HL-60 (cell line): ENCODE measurements at places on chromosomes 3 and 15.

- no peak for DNase-seq
Measured at GRCh38 chr3:31370681-31371080, 162.0 kb upstream of the STT3B start.

- DNase-seq: peak; percentile 68
Measured at GRCh38 chr15:75200765-75201615, 692 bp upstream of the C15orf39 start.

DNA sequence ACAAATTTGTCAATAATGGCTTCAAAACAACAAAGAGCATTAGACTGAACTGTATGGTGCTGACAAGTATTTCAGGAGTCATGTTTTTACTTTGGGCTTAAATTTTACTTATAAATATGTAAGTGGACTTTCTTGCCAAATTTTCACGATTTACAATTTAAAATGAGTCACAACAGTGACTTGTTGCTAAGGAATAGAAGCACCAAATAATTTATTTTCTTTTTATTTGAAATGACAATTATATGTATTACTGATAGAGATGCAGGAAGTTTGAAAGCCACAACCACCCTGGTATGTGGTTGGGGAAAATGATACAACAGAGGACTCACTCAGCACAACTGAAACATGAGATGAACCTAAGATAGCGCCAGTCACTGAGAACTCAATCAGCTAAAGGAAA lies 90.3 kb downstream of the FMN1 start:
- DNase-seq: no peak

DNA sequence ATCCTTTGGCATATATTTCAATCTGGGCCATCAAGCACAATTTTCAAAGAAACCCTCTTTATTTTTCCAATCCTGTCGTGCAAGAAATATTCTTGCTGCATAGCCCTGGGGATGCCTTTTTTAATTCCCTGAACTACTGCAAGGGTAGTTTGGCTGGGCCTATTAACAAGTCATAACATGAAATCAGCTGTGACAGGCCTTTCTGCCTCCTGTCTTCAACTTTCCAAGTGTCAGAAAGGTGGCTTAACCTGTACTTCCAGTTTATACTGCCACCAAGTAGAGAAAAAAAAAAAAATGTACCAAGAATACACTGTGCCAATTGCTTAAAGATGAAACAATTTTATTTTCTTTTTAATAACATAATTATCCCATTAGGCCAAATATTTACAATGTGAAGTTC lies 32.4 kb upstream of the SPPL2A start:
- no peak for DNase-seq

DNA sequence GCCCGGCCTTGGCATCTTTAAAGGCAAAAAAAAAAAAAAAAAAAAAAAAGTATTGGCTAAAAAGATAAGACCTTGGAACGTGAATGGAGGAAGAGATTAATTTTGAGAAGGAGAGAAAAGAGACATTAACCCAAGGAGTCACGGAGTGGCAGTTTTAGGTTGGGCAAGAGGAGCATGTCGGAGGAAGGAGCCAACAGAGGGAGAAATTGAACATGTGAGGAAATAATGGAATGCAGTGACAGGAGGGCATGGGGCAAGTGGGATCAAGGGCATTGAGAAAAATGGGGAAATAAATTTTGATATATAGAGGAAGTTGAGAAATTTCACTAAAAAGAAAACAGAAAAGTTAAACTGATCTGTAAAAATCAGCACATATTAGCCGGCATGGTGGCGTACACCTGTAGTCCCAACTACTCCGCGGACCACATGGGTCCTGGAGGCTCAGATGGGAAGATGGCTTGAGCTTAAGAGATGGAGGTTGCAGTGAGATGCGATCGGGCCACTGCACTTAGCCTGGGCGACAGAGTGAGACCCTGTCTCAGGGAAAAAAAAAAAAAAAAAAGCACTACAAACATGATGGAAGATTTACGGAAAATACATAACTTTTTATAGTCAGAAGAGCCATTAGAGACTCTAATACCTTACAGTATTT lies 1.2 kb downstream of the HAUS2 start:
- DNase-seq: no peak

DNA sequence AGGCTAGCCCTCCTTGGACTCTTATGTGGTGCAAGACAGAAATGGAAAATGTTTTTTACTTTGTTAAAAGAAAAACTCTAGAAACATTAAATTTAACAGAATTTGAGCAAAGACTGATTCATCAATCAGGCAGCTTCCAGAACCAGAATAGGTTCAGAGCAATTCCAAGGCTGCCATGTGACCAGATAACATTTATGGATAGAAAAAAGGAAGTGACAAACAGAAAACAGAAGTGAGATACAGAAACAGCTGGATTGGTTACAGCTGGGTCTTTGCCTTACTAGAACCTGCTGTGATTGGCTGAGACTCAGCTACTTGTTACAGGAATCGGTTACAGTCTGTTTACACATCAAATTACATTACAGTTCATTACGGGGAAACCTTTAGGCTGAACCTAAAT lies 22.5 kb upstream of the OTOL1 start:
- no peak for DNase-seq

DNA sequence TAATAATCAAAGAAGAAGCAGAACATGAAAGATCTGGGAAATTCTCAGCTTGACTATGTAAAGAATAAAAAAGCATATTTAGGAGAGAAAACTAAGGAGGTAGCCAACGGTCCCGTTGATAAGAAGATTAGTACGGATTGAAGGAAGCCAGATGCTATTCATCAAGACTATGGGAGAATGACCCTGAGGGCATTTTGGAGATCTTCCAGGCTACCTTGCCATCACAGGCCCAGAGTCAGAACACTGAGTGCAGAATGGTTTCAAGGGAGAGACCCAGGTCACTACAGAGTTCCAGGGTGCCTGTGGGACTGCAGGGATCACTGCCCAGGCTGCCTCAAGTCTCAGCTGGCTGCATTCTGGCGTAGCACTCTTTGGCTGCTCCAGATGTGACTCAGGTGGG lies 752.9 kb upstream of the ARPP21 start:
- DNase-seq: no peak

DNA sequence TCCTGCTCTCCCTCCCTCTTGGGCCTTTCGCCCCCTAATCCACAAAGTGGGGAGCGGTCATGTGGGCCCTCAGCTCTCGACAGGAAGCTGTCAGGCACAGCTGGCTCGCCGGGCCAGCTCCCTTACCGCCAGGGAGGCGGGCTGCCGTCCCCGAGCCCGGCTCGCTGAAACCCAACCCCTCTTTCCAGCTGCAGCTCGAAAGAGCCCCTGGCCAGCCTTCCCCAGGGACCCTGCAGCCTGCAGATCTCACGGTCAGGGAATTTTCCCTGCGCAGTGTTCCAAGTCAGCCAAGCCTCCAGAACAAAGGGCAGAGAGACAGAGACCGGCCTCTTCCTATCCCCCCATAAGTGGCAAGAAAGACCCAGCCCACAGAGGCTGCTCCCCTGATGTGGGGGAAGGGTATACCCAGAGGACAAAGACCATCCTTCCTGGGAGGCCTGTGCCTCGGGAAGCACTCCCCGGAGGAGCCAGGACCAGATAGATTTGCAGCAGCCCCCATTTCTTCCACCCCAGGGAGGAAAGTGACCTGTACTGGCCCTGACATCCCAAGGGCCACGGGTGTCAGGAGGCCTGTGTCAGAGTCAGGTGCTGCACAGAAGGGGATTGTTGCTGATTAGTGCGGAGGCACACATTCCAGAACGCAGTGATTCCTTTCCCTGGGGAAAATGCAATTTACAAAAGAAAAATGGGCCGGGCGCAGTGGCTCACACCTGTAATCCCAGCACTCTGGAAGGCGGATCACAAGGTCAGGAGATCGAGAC lies 32.6 kb downstream of the MAGEF1 start:
- no peak for DNase-seq

DNA sequence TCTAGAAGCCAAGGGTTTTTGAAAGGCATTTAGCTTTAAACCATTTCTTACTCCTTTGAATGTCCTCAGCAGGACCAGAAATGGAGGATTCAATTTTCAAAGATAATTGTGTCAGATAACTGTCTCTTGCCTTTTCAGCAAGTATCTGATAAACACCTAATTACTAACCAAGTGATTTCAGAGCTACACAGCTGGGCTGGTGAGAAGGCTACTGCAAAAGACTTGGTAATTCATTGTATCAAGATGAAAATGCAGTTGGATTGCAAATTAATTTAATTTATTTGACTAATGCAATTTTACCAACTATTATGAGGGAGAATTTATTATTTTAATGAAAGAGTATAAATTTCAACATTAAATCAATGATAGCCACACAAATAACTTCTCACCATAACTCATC lies 165.4 kb downstream of the ROBO1 start:
- no peak for DNase-seq

DNA sequence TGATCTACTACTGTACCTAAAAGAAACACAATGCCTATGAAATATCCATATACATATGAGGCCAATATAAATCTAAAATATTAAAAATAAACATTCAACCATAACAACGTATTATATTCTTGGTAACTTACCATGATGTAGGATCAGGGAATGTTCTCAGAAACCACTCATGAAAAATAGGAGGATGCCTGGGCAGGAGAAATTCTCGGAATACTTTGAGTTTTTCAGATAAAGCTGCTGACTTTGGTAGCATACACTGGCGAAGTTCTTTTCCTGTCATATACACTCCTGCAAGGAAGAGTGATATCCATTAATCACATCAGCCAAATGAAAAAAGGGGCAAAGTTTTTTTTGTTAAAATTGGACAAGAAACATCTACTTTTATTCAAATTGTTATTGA lies 11.3 kb upstream of the XRN1 start:
- no peak for DNase-seq

DNA sequence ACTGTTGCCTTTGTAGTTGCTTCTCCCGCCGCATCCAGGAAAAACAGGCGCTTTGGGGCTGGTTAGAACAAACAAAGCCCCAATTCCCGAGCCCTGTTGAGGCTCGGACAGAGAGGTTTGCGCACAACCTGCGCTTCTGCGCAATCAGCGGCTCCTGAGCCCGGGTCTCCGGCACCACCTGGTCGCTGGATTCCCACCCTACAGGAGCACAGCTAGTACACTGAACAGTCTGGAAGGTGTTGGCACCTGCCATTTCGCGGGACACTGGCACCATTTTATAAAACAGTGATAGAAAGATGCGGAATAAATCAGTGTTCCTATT lies 13.8 kb downstream of the ZIC4 start:
- DNase-seq: no peak

- DNase-seq: no peak
Measured at GRCh38 chr3:136606990-136607389, 145.2 kb downstream of the STAG1 start.

DNA sequence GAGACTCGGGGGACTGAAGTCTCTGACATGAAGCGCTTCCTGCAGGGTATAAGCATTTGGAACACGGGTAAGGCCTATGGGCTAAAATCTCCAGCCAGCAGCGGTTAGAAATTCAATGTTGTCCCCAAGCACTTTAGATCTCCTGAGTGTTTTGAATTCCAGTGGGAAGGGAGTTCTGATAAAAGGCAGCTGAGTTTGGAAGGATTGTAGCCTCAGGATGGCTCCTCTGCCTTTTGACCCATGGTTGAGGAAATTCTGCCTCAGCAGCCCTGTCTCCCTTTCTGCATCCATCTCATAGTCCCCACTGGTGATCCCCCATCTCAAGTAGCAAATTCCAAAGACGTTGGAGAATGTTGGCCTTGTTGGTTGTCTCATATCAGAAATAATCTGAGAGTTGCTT lies 24.2 kb upstream of the HACD2 start:
- no peak for DNase-seq

GRCh38 chr3:54157860-54158259 lies 35.5 kb downstream of the CACNA2D3 start:
- no peak for DNase-seq

- DNase-seq: no peak
Measured at GRCh38 chr3:62795978-62796657, 79.1 kb downstream of the CADPS start.

DNA sequence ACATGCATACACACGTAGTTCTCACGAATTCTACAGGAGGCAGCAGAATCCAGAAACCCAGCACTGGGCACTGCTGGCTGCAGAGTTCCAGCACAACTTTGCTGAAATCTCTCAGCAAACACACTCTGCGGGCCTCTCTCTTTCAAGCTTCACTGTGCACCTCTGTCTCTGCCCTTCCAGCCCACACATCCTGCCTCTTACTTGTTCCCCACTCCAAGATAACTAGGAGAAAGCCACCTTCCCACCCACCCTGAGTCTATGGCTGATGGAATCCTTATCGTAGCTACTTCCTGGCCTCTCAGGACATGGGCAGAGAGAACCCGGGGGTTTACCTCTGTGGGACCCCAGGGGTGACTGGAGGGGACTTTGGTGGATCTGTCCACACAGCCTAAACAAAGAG lies 11.9 kb downstream of the ANP32A start:
- DNase-seq: no peak

DNA sequence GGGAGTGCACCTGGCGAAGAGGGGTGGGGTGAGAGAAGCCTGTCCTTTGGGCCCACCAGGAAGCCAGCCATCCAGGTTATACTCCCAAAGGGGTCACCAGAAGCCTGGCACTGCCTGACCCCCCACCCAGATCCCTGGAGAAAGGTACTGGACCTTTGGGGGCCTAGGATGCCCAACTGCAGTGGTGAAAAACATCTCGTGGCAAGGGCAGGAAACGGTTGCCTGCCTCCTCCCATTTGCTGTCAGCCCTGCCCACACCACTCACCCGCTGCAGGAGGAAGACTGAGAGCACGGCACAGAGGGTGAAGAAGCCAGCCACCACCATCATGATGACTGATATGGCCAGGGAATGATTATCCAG lies 2.2 kb upstream of the ULK3 start:
- DNase-seq: no peak

DNA sequence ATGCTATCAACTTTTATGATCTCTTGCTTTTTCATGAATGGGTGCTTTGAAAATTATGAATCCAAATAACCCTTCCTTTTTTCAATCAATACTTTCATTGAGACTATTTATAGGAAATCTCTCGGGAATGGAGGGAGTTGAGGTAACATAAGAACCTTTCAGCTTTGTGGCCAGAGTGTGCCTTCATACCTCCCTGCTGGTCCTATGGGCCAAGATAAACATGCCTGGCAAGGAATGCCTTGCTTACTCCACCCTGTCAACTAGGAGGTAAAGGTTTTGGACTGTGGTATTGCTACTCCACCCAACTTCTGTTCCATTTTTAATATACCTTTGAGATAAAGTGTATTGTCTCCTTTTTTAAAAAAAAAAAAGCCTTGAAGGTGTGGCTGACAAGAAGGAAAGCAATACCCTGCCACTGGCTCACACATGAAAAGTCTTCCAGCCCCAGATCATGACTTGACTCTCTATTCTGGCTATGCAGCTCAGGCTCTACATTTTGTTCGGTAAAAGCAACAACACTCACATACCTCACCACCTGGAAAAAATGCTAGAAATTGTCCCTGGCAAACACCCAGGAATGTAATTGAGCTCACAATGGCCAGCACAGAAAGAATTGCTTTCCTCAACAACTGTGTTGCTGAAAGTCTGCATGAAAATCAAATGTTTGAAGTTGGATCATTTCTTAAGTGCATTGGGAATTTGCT lies 35.8 kb downstream of the COL8A1 start:
- DNase-seq: no peak

GRCh38 chr3:38966811-38967692 lies 84.7 kb downstream of the SCN11A start:
- DNase-seq: no peak

DNA sequence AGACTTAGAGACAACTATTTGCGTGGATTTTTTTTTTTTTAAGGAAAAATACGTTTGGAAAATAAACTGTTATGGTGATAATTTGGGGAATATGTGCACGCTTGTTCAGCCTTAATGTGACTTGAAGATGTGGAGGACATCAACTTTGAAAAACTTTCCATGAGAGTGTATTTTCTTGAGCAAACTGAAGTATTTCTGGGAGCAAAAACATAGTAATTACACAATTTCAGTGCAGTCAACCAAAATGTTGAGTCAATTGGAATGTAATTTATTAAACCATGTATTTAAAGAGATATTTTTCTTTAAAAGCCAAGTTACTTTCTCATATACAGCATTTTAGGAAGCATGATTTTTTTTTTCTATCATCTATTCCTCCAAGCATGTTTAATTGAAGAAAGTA lies 80.3 kb upstream of the FLNB start:
- DNase-seq: no peak
